ENCODE measurements at places on chromosomes 12 and 14.

GRCh38 chr14:102044566-102044965 is 42.3 kb downstream of the HSP90AA1 start:
- DNase-seq: no peak

DNA sequence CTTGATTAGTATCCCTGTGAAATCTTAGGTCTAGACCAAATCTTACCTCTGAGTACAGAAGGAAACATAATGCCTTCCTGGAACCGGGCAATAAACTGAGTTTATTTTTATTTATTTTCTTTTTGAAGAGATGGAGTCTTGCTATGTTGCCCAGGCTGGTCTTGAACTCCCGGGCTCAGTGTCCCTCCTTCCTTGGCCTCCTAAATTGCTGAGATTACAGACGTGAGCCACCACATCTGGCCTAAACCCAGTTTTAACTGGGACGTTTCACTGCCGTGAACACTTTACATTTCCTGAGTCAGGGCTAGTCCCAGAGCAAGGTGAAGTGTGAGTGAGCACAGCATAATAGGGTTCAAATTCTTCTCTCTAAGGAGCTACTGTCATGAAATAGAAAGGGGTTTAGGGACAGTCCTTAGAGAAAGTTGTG is 671 bp downstream of the GUCY2C start:
- DNase-seq: no peak

GRCh38 chr12:34406996-34407300 is 384.7 kb downstream of the ALG10 start:
- no peak for DNase-seq

GRCh38 chr12:113781415-113782198 is 184.5 kb downstream of the RBM19 start:
- DNase-seq: no peak

DNA sequence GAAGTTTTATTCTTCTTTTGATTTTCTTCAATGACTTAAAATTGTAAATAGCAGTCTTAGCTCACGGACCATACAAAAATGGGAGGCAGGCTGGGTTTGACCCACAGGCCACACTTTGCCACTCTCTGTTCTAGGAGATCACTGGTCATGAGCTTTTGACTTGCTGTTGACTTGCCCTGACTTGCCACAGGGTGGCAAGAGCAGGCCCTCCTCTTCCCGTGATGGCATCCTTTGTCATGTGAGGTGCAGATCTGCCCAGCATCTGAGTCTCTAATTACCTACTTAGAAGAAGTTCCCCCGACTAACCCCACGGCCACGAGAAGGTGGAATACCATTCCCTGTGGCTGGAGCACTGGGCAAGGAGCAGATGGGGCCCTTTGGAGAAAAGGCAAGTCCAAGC is 81.0 kb upstream of the SCAF11 start:
- DNase-seq: no peak

DNA sequence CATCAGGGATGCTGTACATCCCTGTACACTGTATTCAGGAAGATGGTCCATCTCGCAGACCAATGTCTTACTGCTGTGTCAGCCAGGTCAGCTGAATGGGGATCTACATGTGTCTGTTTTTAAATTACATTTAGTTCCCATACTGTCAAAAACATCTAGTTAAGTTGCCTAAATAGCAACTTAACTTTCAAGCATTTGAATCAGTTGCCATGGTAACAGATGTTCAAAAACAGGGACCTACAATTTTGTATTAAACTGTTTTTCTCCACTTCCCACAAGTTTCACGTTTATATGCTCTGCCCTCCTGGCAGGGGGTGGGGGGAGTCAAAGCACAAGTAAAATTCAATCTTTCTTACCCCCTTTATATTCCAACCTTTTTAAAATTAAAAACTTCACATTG is 38.3 kb downstream of the C12orf42 start:
- DNase-seq: no peak

- peak; percentile 99 for DNase-seq
These were observed 1.1 kb upstream of the PPP2R5C start for GRCh38 chr14:101760138-101761011.

DNA sequence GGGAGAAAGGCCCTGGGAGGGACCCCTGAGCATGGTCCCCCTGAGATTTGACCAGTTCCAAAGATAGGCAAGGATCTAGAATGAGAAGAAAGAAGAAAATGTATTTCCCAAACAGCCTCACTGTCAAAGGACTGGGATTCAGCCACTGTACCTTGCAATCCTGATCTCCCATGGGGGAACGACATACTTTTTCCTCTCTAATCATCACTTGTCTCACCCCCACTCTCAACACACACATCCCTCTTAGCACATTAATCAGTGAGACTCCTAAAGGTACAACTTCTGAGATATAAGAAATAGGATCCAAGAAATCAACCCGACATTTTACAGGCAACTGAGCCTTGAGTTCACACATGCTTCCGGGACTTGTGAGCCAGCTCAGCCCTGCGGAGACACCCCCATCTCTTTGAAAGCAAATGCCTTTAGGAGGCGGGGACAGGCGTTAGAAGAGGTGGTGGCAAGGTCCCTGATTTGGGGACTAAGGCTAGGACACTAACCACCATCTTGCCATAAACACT is 1.4 kb downstream of the MAP3K9 start:
- peak; percentile 20 for DNase-seq

DNA sequence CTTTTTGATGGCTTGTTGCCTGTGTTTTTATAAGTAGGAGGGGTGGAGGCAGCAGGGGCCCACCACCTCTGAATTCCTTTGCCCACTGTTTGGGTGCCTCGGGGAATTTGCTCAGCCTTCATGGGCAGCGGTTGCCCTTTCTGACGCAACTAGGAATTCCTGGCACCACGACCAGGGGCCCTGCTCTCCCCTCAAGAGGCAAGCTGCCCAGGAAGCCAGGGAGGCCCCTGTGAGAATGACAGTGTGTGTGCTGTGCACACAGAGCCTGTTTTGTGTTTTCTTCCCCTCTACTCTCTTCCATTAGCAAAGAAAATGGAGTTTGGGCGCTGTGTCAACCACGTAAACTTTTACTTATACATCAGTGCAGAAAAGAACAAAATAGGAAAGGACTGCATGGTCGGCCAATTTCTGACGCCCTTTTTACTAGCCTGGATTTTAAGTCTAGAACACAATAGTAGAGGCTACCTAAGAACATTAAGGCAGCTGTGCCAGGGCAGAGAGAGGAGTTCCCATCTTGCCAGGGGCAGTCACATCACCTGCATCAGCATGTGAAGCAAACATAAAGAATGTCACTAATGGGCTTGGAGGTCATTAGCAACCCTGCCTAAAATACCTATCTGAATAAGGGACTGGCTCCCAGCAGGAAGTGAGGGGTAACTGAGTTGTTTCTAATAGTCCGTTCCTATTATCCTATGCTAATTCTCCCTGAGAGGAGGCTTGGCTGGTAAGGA is 17.9 kb upstream of the PTGR2 start:
- DNase-seq: no peak

DNA sequence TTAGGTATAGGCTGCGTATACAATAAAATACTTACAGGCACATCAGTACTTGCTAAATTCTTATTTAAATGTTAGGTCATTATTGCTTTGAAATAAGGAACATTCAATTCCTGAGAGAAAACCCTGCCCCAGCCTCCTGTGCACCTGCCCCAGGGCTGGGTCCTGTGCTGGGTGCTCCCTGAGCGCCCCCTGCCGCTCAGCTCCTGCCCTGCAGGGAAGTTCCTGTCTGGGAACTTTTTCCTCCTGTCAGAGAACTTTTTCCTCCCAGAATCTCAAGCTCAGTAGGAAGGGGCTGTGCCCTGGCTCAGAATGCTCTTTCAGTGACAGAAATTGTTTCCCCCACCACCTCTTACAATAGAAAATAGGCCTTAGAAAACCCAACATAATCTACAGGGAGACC is 751.1 kb downstream of the TMEM121 start:
- no peak for DNase-seq

- DNase-seq: no peak
These were observed 72.2 kb upstream of the NAP1L1 start for GRCh38 chr12:76156726-76157125.

DNA sequence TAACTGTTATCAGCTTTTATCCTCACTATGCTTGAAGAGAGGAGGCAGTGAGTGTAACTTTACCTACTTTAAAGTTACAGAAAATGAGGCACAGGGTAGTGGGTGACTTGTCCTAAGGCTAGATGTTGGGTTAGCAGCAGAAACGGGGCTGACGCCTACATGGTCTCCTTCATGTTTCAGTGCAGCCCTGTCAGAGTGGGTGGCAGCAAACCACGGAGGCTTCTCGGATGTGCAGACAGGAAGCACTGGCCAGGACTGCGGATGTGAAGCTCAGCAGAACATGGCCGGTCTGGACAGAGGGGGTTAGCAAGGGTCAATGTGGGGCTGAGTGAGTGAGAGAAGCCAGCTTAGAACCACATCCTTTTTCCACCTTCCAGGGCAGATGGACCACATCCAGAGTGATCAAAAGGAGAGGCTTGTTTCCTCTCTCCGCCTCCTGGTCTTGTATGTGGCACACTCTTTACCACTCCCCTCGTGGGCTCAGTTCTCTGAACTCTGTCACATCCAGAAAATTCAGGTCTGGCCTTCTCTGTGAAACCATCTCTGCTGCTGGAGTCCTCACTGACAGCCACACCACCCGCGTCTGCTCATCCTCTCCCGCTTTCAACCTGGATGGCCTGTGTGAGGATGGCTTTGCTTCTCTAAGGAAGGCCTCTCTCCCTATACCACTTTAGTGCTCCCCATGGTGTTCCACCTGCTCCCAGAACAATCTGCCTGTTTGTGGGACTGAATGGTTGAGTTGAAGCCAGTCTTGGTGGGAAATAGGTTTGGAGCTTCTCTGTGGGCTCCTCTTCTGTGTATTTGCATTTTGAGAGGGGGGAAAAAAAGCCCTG is 14.1 kb downstream of the SUSD6 start:
- DNase-seq: no peak

- DNase-seq: no peak
These were observed 1.7 kb downstream of the SERPINA10 start for GRCh38 chr14:94291159-94291905.

DNA sequence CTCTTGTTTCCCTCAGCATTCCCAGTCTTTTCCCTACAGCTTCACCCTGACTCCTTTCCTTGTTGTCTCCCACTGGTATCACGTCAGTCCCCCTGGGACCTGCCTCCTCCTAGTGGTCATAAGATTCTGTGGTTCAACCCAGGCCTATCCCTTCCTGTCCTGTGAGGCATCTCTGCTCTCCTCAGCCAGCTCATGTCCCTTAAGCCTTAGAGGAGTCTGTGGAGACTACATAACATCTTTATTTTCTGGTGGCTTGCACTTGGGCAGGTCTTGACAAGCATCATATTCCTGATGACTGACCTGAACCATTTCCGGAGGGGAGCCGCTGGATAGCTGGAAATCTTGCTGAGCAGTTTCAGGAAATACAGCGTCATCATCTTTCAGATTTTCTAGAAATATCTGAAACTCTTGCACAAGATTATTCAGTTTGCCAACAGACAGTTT is 688 bp downstream of the C12orf71 start:
- DNase-seq: no peak

DNA sequence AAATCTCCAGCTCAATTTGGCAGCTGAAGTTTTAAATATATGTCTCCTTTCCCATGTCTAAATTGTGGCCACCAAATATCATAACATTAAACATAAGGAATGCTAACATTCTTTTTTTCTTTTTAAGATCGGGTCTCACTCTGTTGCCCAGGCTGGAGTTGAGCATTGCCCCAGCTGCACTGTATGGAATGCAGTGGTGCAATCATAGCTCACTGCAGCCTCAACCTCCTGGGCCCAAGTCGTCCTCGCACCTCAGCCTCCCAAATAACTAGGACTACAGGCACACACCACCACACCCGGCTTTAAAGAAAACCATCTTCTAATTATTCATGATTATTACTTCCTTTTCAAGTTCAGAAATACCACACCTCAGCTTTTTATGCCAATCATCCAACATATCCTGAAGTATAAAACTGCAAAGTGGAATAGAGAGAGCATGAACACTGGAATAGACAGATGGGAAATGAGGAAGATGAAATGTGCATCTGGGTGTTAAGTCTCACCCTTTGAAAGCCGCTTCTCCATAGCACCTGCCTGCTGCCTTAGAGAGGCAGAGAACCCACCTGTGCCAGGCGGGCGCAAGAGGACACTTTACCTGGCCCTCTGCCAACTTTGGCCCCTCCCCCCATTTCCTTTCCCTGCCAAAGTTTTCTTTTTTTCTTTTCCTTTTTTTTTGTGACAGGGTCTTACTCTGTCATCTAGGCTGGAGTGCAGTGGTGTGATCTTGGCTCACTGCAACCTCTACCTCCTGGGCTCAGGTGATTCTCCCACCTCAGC is 2.8 kb upstream of the EML1 start:
- DNase-seq: peak; percentile 11

- no peak for DNase-seq
These were observed 93.4 kb upstream of the HOXC13 start for GRCh38 chr12:53844994-53845844.

- DNase-seq: peak; percentile 9
These were observed 22.3 kb downstream of the DYRK4 start for GRCh38 chr12:4584281-4584680.

DNA sequence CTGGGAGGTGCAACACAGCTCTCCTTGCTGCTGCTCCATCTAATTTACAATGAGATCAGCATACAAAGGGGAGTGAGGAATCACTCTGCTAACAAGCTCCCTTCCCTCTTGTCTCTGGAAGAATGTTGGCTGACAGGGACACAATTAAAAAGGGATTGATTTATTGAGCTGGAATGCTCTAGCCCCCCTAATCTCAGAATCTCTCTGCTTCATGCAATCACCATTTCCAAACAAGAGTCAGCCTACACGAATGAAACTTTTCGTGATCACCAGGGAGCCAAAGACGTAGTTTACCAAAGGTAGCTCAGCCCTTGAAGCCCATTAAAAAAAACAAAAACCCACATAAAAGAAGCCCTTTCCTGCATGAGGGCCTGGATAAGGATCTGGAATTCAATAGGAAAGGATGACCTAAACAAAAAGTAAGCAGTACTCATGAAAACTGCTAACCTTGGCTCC is 223.8 kb downstream of the C12orf75 start:
- DNase-seq: no peak

DNA sequence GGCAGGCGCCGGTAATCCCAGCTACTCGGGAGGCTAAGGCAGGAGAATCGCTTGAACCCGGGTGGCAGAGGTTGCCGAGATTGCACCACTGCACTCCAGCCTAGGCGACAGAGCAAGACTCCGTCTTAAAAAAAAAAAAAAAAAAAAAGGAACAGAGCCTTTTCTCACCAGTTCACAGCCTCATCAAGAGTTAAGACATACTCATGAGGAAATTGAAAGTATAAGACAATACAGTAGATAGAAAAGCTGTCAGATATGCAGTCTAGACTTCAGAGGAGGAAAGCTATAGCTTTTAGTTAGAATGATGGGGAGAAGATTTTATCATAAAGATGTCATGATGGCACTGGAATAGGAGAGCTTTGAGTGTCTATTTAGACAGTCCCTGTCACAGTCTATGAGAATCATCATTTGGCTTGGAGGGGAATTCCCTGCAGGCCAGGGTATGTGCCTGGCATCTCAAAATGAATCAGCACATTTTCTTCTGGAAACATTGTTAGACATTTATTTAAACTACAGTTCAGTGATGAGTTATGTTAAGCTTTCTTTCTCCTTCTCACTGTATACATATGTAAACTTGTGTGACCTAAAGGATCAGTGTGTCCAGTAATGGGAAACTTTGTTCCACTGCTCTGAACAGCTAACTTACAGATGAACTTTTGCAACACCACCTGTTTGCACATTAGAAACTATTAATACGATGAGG is 2.9 kb upstream of the RAB35 start:
- no peak for DNase-seq

- no peak for DNase-seq
These were observed 221.8 kb downstream of the BTG1 start for GRCh38 chr12:91923864-91924263.

- no peak for DNase-seq
These were observed 6.3 kb downstream of the MSI1 start for GRCh38 chr12:120362516-120363273.

- DNase-seq: no peak
These were observed 21.0 kb upstream of the SLC6A12 start for GRCh38 chr12:234891-235415.

Data from NCI-H2081 (cell line).